ENCODE measurements at places on chromosomes 11 and 22.
A peak's percentile ranks its signal among the peaks of the same experiment; 100 is the strongest.

DNA sequence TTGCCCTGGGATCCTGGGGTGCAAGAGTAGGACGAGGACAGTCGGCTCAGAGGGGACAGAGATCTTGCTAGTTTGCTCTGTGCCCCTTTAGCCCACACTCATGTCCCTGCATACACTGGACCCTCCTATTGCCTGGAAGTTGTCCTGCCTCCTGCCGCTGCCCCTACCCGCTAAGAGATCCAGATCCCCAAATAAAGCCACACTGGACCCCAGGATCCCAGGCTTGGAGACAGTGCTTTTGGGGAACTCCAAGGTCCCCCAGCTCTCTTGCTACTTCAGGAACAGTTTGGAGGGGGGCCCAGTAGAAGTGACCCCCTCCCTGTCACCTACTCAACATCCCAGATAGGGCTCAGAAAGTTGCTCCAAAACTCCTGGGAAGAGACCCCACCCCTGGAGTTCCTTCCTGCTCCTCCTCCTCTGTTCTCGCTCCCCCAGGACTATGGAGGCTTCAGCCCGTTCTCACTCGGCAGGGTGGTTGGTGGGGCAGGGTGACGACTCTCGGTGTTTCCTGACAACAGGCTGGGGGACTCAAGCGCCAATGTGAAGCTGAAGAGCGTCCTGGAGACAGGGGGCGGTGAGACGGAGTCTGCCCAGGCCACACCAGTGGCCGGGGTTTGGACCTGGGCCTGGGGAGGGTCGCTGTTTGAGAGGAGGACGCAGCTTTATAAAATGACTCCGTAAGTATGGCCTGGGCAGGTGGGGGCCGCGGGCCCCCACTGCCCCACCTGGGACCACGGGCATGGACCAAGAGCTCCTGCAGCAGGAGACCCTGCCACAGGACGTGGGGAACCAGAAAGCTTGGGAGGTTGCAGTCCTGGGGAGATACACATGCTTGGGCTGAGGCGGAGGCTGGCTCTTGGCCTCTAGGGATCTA is 19.2 kb upstream of the TUB start:
- DNase-seq = no peak

GRCh38 chr11:128261011-128261421 is 326.3 kb downstream of the ETS1 start:
- no peak for DNase-seq

GRCh38 chr11:2027708-2028107 is 30.1 kb upstream of the H19 start:
- DNase-seq = no peak

- no peak for DNase-seq
Measured at GRCh38 chr11:13942971-13943381, 19.5 kb upstream of the SPON1 start.

DNA sequence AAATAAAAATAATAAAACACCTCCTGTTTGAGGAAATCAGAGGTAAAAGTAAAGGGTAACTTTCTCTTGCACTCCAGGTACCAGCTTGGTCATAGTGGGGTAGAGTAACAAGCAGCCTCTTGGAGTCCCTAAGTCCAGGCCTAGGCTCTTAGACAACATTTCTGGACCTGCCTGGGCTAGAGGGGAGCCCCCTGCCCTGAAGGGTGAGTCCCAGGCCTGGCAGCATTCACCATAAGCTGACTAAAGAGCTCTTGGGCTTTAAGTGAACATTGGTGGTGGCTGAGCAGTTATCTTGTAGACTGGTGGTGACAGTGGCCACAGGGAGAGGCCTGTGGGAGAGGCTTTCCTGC is 18.6 kb upstream of the OR56A3 start:
- no peak for DNase-seq

- DNase-seq = no peak
Measured at GRCh38 chr11:111570796-111571195, 30.3 kb downstream of the LAYN start.

GRCh38 chr11:14969901-14970323 is 2.2 kb downstream of the CALCA start:
- no peak for DNase-seq

DNA sequence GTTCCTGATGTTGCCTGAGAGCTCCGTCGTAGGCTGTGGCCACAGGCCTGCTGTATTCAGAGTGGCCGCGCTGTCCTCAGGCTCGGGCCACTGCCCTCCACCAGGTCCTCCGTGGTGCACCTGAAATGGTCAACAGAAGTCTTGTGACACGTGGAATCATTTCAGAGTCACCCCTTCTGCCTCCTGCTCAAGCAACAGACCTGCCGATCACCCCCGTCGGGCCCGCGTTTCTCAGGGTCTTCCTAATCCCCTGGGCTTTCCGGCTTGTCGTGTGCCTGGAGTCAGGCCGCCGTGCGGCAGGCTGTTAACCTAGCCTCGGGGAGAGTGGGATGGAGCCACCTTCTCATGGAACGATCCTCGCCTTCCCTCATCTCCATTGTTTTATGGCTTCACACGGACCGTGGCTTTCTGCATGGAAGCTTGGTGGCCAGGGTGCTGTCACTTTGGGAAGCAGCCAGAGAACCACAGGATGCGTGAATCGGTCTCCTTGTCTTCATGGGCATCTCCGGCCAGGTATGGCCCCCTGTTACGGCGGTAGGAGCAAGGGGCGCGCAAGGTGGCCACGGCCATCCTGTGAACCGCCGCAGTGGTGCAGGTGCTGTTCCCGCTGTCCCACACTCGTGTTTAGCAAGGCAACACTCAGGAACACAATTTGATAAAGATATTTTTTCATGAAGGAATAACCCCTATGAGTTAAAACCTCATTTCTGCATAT is 24.1 kb downstream of the NADSYN1 start:
- no peak for DNase-seq

GRCh38 chr11:10441091-10441490 is 14.0 kb upstream of the AMPD3 start:
- no peak for DNase-seq

DNA sequence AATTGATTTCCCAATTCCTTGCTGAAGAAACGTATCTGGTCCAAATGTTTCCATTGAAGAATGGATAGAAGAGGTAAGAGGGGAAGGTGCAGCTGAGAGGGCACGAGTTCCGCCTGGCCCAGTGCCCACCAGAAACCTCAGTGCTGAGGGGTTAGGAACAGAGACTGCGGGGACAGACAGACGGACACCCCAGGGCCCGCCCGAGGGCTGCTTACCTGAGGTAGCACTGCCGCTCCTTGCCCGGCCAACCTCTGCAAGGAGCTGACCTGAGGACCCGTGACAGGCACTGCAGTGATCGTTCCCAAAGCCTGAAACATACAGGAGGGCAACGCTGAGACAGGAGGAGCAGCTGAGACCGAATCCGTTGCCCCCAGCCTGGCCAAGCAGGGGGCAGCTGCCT is 89.6 kb downstream of the PHF21B start:
- no peak for DNase-seq

DNA sequence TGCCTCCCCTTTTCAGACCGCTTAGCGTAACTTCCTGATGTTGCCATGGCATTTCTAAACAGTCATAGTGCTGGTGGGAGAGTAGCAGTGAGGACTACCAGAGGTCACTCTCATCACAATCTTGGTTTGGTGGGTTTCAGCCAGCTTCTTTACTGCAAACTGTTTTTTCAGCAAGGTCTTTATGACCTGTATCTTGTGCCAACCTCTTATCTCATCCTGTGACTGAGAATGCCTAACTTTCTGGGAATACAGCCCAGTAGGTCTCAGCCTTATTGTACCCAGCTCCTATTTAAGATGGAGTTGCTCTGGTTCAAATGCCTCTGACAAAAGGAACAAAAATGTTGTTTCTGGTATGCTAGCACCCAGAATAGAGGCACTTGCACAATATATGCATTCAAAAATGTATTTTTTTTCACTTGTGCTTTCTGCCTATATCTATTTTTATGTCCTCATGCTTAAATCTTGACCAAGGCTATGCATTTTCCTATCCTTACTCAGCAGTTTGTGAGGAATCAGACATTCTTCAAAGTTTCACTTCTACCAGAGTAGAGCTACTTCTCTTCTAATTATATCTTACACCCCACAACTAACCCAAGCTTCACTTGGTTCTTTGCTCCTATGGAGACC is 16.1 kb upstream of the OR51M1 start:
- DNase-seq = peak; percentile 94

DNA sequence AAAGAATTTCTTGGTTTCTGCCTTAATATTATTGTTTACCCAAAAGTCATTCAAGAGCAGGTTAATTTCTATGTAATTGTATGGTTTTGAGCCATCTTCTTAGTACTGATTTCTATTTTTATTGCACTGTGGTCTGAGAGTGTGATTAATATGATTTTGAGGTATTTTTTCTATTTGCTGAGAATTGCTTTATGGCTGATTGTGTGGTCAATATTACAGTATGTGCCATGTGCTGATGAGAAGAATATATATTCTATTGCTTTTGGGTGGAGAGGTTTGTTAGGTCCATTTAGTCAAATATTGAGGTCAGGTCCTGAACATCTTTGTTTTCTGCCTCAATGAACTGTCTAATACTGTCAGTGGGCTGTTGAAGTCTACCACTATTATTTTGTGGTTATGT is 20.7 kb upstream of the RAB38 start:
- no peak for DNase-seq

DNA sequence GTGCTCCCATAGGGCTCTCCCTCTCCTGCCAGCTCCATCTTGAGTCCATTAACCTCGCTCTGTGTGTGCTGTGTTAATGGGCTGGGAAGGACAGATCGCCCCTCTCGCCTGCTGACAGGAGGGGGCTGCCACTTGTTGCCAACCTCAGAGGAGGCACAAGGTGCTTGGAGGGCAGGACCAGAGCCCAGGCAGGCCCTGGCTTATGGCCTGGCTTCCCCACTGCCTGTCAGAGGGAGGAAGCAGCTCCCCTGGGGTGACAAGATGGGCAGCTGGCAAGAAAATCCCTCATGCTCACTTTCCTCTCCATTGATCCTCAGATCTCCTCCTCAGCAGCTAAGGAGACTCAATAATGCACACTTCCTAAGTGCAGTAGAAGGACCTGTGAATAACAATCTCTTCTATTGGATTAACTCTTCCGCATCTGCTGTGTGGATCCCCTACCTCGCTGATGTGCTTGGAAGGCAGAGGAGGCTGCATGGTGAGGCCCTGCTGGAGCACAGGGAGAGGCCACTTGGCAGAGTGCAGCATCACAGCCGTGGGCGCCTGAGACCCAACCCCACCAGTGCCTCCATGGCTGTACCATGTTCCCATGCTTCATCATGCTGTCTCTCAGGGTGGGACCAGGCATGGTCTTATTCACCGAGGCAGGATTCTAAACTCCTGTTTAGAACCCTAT is 70.3 kb downstream of the TRIM29 start:
- DNase-seq = no peak

GRCh38 chr22:25413620-25414019 is 150.9 kb upstream of the GRK3 start:
- DNase-seq = no peak

DNA sequence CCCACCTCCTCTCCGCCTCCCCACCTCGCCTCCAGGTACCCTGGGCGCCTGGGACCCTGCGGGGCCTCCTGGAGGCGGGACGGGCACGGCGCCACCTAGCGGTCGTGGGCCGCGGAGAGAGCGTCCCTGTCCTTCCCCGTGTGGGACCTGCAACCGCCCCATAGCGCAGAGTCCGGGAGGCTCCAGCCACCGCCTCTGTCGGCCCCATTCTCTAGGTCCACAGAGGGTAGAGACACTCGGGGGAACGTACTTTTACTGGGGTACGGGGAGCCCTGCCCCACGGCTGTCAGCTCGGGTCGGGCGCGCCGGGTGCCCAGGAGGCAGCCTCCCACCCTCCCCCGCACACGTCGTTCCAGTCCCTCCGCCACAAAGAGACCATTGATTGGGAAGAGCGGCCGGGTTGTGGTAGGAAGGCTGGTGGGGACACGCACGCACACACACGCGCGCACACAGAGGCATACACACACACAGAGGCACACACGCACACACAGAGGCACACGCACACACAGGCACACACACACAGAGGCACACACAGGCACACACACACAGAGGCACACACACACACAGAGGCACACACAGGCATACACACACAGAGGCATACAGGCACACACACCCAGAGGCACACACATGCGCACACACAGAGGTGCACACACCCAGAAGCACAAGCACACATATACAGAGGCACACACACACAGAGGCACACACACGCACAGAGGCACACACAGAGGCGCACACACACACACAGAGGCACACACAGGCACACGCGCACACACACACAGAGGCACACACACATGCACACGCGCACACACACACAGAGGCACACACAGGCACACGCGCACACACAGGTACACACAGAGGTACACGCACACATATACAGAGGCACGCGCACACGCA is 12.6 kb upstream of the NECTIN1 start:
- DNase-seq = peak; percentile 44

DNA sequence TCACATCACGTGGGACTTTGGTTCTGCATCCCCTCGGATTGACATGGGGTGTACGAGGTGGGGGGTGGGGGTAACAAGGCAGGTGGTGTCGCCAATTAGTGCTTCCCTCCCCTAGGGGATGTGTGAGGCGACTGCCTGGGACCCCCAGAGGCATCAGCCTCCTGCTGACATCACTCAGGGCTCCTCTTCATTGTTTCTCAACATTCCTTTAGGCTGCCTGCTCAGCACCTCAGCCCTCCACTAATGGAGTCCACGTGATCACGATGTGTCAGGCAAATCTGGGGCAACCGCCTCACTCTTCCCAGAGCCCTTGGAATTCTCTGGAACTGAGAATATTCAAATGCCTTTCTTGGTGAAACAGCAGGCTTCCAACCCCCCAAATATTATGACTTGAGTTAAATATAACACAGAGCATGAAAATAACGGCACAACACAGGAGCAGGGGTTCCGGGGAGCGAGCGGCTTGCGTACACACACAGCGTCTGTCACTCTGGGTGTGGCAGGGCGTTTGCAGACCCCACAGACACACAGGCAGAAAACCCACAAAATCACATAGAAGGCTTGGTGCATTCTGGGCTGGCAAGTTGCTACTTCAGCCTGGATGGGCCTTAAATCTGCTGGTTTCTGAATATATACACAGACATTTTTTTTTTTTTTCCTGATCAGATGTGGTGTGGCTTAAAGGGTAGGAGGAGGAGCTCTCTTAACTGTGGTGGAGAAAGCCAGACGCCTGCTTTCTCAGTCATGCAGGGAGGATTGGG is 170.1 kb upstream of the CADM1 start:
- no peak for DNase-seq

- no peak for DNase-seq
Measured at GRCh38 chr22:43160497-43161126, 9.3 kb downstream of the TSPO start.

- no peak for DNase-seq
Measured at GRCh38 chr11:107385361-107385981, 72.2 kb downstream of the CWF19L2 start.

DNA sequence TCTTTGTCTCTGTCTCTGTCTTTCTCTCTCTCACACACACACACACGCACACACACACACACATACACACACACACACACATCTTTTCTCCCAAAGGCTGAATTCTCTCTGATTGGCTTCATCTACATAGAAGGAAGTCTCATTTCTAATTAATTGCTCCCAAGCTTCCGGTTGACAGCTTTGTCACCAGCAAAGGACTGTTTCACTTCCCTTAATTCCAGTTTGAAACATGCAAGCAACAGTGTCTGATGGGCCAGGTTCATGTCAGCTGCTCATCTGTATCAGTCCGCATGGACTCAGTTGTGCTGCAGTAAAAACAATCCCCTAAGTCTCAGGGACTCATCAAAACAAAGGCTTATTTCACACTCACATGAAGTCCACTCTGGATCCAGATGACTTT is 16.2 kb upstream of the PVALB start:
- DNase-seq = no peak
